ENCODE measurements at places on chromosomes 12 and 14.

DNA sequence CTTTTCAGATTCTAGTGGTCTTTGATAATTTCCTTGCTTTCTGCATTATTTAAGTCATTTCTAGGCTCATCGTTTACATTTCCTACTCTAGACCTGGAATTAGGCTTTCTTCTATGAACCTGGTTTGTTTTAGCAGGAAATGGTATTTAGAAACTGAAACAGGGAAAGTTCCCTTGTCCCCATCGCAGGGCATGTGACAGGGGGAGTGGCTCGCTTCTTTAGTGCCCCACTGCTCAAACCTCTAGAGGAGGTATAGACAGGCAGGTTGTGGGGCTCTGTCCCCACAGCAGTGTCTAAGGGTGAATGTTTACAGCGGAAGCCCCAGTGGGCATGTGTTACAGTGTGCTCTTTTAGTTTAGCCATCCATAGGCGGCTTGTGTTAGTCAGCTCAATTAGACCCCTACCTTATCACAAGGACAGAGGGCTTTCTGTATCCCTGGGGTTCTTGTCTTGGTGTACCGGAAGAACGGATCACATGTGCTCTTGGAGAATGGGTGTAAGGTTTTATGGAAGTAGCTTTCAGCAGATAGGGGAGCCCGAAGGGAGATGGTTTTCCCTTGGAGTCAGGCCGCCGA, 25.0 kb downstream of the IFT81 start:
- DNase-seq = no peak

DNA sequence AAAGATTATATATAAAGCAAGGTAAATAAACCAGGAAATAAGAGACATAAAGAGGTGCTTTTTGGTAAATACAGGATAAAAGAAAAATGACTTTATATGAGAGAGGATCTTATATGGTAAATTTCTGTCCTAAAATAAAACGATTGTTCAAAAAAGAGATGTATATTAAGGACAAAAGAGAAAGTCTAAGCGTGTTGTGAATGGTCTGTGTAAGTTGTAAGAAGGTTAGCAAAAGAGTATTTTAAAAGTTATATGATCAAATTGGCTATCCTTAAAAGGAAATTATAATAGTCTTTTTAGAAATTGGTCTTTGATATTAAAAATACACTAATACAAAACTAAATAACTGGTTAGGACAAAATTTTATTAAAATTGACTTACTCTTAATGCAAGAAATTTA, 14.1 kb upstream of the ACSM4 start:
- DNase-seq = no peak

DNA sequence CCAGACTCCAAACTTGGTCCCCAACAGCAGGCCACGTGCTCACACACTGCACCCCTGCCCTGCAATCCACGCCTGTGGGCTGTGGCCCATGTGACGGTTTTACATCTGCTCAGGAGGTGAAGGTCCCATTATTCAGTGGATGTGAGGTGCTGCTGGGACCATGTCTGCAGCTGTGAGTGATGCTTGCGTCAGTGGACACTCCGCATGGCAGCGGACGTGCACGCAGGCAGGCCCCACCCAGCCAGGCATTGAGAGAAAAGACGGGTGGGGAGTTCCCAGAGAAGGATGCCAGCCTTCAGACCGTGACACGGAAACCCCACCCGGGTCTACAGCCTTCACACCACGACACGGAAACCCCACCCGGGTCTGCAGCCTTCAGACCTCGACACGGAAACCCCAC, 67.6 kb downstream of the NOC4L start:
- DNase-seq = no peak

DNA sequence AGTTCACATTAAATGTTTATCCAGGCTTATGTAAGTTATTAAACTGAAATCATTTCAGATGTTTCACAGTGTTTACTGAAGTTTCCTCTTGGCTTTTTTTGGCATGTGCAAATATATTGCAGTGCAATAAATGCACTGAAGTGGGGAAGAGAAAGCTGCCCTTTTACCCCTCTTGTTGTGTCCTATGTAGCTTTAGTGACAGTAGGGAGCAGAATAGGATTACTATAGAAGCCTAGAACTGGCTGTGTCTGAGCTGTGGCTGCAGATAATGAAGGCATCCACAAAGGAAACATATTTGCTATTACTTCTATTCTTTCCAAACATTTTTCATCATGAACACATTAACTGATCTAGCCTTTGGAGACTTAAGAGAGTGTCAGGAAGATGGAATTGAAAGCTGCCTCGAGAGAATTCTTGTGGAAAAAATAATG, 24.1 kb upstream of the CNTN1 start:
- no peak for DNase-seq

GRCh38 chr14:103546652-103547454, 15.6 kb downstream of the BAG5 start:
- peak; percentile 60 for DNase-seq

GRCh38 chr14:105917933-105918436, 391.6 kb downstream of the TMEM121 start:
- DNase-seq = no peak

DNA sequence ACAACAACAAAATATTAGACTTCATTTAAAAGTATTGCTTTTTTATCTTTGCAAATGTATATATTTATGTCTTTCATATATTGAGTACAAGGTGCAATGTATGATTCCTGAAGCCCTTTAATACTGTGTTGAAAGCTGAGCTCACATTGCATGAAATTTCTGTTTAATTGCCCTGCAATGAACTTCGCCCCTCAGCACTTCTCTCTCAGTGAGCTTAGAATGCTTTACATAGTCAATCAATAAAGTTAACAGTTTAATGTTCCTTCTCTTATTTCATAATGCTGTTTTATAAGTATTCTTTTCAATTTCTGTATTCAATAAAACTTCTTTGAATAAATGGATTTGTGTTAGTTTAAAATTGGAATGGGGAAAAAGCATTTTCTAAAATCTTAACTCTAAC, 607.1 kb downstream of the SOX5 start:
- no peak for DNase-seq

DNA sequence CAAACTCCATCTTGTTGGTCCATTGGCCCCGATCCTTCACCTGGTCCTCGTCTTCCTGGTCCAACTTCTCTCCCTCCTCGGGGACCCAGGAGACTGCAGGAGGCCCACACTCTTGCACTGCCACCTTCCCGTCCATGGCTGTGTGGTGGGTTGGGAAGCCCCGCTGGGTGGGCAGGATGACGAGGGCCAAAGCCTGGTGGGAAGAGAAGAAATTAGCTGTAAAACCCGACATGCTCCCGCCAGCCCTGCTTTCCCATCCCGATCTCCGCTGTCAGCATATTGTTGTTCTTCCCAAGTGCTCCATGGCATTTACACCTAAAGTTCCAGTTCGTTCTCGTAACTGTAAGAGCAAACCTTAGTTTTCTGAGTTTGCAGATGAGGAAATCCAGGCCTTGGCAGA, 4.1 kb downstream of the SLC6A12 start:
- DNase-seq = no peak

DNA sequence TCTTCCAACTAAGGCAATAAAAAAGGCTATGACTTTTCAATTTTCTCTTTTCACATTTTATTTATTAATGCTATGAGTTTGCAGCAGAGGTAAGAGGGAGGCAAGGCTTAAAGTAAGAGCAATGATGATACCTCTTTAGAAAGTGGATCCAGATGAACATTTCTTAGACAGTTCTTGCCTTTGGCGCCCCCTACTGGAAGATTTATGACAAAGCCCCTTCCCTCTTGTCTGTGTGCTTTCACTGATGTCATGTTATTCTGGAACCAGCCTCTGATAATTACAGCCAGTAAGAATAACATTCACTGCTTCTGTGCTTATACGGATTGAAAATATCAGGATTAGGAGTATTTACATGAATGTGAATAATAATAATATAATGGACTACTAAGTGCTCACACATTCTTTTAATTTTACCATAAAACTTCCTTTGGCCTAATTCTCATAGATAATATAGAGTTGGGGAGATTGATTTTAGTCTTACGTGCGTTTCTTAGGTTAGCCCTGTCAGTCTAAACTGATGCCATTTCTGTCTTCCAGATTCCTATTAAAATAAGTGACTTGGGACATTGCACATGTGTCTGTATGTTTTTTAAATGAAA, 1929.9 kb upstream of the SEL1L start:
- DNase-seq = no peak

GRCh38 chr14:35393826-35394225, 10.7 kb downstream of the NFKBIA start:
- DNase-seq = no peak

DNA sequence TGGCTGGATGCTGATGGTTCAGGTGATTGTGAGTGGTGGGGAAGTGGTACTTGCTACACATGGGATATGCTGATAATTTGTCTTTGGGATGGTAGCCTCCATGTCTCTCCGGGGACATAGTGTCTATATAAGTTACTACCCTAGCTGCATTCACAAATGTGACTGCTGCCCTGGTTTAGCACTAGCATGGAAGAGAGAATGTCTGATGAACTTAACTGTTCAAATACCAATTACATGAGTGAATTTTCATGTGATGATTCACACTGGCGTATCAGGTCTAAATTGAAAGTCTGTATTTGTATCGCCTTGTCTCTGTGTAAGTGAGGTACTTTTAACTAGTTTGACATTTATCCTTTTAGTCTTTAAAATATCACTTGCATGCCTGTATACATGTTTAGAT, 34.4 kb downstream of the ATF7IP start:
- DNase-seq = no peak

DNA sequence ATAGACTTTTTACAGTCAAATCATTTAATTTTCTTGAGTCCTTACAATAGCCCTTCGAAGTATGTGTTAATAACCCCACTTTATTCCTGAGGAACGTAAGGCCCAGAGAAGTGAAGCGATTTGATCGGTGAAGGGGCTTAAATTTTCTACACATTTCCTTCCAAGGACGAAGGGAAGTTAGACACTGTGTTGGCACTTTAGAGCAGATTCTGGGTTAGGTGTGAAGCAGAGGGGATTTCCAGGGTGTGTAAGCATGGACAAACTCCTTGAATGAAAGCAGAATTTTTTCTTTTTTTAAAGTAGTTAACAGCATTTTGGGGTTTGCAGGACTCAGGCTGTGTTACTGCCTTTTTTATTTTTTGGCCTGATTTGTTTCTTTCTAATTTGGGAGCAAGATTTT, 38.9 kb downstream of the PRORP start:
- DNase-seq = no peak

DNA sequence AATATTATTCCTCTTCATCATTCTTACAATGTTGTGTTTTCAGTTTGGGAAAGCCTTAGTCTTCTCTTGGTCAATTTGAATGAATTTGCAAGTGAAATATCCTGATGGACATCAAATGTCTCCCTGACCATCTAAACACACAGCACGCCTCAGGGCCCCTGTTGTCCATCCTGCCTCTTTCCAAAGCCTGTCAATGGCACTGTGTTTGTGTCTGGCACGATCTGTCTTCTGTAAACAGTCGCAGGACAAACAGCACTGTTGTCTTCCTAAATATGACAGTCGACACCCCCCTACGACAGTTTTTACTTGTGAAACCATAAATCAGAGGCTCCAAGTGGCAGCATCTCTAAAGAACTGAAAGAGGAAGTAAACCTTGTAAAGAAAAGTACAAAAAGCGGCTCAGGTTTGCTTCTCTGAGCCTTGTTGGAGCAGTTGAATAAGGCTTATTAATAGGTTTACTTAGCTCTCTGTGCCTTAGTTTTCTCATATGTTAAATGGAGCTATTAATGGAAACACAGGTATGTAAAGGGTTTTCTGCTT, 285.8 kb downstream of the NRXN3 start:
- DNase-seq = no peak

DNA sequence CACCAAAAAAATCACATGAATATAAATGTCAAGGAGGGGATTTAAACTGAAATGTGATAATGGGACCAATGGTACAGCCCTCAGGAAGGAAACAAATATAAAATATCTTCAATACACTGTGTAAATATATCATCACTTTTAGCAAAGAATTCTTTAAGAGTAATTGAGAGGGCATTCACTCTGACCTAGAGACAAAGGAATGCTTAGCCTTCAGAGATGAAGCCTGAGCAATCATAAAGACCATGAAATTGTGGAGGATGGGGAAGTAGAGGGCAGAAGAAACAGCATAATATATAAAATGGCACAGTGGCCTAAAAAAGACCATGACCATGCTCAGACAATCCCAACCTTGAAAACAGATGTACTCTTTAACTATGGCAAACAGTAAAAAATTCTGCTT, 20.4 kb downstream of the YAF2 start:
- no peak for DNase-seq

DNA sequence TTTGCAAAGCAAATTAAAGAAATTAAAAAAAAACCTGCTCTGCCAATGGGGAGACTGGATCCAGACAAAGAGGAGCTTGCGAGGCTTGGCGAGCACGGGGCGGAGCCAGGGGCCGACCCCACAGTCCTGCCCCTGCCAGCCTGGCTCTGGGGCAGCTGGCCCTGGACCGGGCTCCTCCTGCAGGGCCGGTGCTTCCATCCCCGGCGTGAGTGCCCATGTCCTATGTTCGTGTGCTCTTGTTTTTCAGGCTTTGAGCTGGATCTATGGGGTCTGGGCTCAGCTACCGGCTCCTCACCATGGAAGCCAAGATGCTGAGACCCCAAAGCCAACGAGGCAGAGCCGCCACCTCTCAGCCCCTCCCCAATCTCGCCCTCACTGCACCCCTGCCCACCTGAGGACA, 176.8 kb downstream of the KIF26A start:
- DNase-seq = no peak
